Glomerular endothelial cell (primary cell): ENCODE measurements at places on chromosomes 2 and 18.

GRCh38 chr2:120525056-120526046, 179.4 kb downstream of the INHBB start:
- no peak for DNase-seq

DNA sequence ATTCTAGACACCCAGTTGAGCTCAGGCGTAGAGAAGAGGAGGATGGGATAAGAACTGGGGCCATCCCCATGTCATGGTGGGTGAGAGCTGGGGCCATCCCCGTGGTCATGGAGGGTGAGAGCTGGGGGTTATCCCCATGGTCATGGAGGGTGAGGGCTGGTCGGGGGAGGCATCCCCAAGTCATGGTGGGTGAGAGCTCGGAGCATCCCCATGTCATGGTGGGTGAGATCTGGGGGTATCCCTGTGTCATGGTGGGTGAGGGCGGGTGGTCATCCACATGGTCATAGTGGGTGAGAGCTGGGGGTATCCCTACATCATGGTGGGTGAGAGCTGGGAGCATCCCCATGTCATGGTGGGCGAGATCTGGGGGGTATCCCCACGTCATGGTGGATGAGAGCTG, 52.5 kb downstream of the IL1RL2 start:
- DNase-seq, result no peak

- DNase-seq, result peak; percentile 48
These were observed 17.4 kb downstream of the AGAP1 start for GRCh38 chr2:235511187-235511661.

- no peak for DNase-seq
These were observed 2.2 kb upstream of the TMBIM1 start for GRCh38 chr2:218294430-218295022.

- DNase-seq, result no peak
These were observed 450.7 kb downstream of the TNS1 start for GRCh38 chr2:217552081-217552480.

GRCh38 chr2:45851576-45852304, 200.3 kb downstream of the PRKCE start:
- no peak for DNase-seq

- DNase-seq, result no peak
These were observed 22.1 kb downstream of the EXOC6B start for GRCh38 chr2:72803626-72804320.

GRCh38 chr2:235025800-235026536, 74.2 kb downstream of the SH3BP4 start:
- peak; percentile 62 for DNase-seq

DNA sequence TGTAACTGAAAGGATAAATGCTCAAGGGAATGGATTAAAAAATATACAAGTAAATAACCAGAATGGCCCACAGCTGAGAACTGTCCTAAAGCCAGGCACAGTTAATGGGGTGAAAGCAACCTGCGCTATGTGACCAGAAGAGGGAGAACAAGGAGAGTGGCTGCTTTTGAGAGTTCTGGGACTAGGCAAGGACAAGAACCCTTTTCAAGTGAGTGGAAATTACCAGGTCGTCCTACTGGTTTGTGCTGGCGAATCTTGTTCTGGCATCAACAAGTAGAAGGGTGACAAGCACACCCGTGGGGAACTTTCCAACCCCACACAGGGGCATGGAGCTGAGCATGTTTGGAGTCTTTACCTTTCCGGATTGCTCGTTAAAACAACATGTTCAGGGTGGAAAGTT, 82.8 kb downstream of the TMEM17 start:
- no peak for DNase-seq

DNA sequence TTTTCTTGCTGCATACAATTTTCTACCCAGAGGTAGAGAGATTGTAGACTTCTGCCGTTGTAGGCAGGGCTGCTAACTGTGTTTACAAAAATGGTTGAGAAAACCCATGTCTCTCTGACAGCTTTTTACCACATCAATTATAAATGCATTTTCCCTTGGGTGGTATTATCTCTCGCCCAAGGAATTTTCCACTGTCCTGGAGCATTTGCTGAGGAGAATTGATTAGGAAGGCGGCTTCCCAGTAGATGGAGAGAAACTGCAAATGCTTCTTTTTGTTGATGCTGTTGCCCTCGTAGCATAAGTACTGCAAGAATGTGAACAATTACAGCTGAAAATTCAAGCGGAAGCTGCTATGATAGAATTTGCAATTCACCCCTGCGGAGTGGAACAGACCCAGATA, 1007.7 kb upstream of the KLHL29 start:
- DNase-seq, result no peak

DNA sequence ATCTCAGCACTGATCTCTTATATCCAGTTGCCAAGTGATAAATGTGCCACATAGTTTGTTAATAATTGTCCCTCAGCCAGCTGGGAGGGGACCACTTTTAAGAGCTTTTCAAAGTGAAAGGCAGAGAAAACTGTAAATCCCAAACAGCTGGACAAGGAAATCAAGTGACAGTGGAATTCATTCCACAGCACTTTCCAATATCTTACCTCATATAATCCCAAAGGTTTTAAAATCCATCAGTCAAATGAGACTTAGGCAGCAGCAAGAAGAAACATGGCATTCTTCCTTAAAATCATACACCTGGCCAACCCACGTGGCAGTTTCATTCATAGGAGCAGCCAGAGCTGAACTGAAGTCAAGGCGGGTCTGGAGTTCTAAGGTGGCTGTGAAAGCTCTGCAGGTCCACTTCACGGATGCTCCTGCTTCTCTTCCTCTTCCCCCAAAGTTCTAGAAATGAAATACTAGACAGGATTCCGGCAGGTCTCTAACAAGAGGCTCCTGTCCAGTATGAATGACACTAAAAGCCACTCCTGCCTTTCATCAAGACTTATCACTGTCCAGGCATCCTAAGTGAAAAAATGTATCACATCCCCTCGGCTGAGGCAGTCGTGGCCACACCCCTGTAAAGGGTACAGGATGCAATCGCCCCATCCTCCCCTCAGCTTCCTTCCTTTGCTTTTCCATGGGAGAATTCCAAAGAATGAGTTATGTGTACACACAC, 190.4 kb upstream of the STK17B start:
- DNase-seq, result peak; percentile 68

GRCh38 chr2:218332920-218333645, 23.6 kb upstream of the CATIP start:
- no peak for DNase-seq

DNA sequence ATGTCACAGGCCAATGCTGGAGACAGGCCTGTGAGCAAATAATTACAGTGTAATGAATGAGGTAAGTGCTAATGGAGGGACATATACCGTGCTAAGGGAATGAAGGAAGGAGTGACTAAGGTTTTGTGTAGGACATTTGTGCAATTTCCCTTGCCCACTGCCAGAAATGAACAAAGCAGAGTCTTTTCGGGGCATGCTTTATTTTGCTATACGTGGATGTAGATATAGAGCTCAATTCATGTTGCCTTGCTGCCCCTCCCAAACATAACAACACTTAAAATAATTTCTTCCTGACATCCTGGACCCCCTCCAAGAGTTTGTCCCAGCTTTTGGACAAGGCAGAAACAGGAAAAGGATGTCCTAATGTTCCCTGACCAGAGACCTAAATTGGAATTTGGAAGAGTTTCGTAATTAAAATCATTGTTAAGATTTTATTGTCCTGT, 23.7 kb upstream of the CD28 start:
- DNase-seq, result no peak

DNA sequence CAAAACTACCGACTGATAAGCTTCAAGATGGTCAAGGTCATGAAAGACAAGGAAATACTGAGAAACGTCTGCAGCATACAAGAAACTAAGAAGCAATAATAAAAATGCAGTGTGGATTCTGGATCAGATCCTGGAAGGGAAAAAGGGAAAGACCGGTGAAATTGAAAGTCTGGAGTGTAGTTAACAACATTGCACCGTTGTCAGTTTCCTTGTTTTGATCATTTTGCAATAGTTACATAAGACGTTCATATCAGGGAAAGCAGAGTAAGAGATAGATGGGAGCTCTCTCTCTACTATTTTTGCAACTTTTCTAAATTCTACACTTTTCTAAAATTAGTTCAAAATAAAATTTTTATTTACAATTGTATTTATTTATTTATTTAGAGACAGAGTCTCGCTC, 15.0 kb upstream of the ZNF407 start:
- no peak for DNase-seq

GRCh38 chr18:32848826-32849225, 76.0 kb upstream of the KLHL14 start:
- DNase-seq, result no peak

- DNase-seq, result no peak
These were observed 170.8 kb downstream of the RTP5 start for GRCh38 chr2:242040303-242040655.

GRCh38 chr2:24022975-24023575, 13.2 kb downstream of the MFSD2B start:
- no peak for DNase-seq
